ENCODE measurements at places on chromosomes 3 and 15.

- DNase-seq = no peak
These were observed 35.7 kb upstream of the ABHD17C start for GRCh38 chr15:80659375-80659774.

GRCh38 chr3:102068327-102068726 is 219.0 kb downstream of the NFKBIZ start:
- no peak for DNase-seq

DNA sequence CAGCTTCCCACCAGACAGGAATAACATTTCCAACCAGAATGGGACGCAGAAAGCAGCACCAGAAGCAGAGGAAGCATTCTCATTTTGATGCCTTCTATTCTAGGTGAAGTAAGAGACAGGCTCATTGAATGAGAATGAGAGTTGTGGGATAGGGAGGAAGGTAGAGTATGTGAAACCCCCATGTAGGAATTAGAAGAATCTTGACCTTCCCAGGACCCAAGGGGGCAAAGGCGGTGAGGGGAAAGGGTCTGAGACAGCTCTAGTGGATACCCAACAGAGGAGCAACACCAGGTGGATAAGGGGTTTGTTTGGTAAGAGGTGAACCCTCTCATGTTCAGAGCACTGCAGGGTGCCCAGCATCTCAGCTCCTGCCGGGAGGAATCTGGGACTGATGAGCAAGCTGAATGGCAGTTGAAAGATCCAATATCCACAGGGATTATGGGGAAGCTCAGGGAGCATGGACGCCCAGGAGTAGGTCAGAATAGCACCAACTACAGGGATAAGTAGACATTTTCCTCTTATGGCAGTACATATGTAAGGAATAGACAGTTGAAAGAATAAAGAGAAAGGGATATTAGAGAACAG is 77.0 kb downstream of the PLCL2 start:
- DNase-seq = no peak

- no peak for DNase-seq
These were observed 526.8 kb upstream of the TBL1XR1 start for GRCh38 chr3:177724020-177724638.

GRCh38 chr3:126962756-126963155 is 20.2 kb upstream of the PLXNA1 start:
- DNase-seq = no peak

GRCh38 chr15:28876845-28877185 is 9.0 kb upstream of the APBA2 start:
- no peak for DNase-seq

GRCh38 chr15:71201477-71201876 is 86.2 kb downstream of the THSD4 start:
- DNase-seq = no peak

DNA sequence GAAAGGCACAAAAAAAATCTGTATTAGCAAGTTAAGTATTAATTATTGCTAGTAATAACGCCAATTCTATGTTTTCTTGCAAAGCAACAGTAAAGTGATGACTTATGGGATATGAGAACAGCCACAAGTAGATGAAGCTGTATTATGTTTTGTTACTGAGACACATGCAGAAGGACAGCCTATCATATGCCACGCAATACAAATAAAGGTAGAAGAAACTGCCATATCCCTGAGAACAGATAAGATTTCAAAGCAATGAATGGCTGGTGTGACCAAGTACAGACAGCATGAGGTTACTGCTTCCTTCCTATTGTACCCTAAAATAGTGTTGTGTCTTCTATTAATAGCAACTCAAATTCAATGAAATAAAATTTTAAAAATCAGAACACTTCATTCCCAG is 26.7 kb downstream of the STAG1 start:
- DNase-seq = no peak

- DNase-seq = no peak
These were observed 6.6 kb upstream of the CPN2 start for GRCh38 chr3:194357681-194358080.

DNA sequence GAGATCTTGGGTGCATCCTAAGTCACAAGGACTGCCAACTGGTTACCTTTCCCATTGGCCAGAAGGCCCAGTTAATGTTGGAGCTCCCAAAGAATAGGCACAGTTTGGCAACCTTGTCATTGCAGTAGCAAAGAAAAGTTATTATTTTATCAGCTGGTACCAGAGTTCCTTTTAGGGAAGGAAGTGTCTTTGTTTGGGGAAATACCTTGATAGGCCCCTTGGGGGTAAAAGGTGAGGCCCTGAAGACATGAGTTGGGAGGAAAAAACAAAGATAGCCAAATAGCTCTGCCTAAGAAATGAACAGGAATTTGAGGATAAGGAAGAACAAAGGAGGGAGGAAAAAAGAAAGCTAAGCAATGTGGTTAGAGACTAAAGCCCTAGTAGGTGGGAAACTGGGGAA is 85.8 kb downstream of the ANP32A start:
- DNase-seq = no peak

DNA sequence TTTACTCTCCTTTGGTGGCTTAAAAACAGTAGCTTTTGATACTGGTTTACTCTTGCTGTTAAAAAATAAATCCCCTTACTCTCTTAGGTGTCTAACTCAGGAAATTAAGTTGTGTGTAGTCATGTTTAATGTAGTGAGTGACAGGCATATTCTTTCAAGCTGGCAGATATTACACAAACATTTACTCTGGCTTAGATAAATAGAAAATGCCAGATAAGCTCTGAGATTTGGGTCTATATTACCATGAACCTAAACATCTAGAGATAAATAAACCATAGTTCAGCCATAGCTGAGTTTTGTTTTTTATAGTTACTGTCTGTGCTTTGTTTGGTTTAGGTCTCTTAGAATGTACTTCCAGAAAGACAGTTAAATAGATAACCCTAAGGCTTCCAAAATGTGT is 2.4 kb downstream of the SEMA6D start:
- DNase-seq = no peak

DNA sequence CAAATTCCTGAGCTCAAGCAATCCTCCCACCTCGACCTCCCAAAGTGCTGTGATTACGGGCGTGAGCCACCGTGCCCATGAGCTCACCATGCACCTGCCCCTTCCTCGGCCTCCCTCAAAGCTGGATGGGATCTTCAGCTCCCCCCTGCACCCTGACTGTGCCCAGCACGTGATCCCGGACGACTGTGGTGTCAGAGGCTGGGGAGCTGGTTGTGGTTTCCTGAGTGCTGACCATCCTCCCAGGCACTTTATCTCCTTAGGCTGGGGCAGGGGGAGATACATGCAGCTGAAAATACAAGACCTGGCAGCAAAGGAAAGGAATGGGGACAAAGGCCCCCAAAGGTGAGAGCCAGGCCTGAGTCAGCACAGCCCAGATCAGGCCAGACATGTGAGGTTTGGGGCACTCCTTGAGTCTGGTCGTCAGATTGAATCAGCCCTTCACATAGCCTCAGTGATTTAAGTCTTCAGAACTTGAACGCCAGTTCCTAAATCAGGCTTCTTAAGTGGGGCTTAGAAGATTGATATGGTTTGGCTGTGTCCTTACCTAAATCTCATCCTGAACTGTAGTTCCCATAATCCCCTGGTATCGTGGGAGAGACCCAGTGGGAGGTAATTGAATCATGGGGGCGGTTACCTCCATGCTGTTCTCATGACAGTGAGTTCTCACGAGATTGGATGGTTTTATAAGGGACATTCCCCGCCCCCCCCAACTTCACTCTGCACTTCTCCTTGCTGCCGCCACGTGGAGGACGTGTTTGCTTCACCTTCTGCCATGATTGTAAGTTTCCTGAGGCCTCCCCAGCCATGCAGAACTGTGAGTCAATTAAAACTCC is 35.8 kb downstream of the PRKCD start:
- no peak for DNase-seq

- DNase-seq = no peak
These were observed 551.3 kb downstream of the NSUN3 start for GRCh38 chr3:94614192-94614591.

- DNase-seq = no peak
These were observed 6.4 kb downstream of the RASA2 start for GRCh38 chr3:141493184-141493583.

- DNase-seq = no peak
These were observed 33.3 kb downstream of the PCSK6 start for GRCh38 chr15:101456057-101456739.

DNA sequence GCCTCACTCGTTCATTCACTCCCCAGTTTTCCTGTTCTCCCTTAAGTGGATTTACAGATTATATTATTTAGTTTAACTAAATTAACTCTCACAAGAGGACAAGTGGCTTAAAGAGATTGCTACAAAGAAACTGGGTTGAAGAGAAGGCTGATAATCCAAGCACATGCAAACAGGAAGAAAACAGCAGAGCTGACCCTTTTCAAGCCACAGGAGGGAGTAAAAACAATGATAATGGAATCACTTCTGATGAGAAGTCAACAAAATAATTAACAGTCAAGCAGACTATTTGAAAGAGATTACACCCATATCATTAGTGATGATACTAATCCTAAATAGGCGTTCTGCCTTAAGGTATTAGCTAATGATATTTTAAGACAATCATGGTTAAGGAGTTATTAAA is 31.7 kb downstream of the BOC start:
- DNase-seq = no peak

All from AG20443 (cell line).